NCI-H526 (cell line): ENCODE measurements at places on chromosomes 16 and 17.
A peak's percentile ranks its signal among the peaks of the same experiment; 100 is the strongest.

DNA sequence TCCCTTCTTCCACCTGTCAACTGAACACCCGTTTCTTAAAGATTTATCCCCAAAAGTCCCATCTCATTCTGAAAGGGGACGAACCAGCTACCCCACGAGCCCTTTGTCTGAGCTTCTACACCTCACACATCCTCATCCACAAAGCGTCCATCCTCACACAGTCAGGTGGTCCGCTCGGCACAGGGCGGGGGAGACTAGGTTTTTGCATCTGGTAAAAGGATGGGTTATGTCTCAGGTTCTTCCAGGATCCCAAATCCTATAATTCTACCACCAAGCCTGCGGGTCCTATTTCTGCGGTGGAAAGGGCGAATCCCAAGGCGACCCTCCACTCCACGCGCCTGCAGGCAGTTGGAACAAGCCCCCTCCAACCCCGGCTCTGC is 458 bp downstream of the GFOD2 start:
- peak; percentile 37 for DNase-seq

DNA sequence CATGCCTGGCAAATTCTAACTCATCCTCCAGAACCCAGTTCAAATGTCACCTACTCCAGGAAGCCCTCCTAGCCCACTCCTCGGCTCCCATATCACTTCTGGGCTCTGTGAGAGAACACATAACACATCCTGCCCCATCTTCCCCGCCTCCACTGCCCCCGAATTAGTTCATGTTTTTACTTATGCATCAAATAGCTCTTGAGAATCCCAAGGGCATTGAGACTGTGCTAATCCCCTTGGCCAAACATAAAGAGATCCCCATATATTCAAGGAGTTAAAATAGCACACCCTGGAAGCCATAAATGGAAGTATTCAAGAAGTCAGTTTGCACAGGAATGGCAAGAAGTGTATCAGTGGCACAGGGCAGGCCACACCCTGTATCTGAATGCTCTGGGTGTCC is 2.0 kb upstream of the CREBBP start:
- no peak for DNase-seq

DNA sequence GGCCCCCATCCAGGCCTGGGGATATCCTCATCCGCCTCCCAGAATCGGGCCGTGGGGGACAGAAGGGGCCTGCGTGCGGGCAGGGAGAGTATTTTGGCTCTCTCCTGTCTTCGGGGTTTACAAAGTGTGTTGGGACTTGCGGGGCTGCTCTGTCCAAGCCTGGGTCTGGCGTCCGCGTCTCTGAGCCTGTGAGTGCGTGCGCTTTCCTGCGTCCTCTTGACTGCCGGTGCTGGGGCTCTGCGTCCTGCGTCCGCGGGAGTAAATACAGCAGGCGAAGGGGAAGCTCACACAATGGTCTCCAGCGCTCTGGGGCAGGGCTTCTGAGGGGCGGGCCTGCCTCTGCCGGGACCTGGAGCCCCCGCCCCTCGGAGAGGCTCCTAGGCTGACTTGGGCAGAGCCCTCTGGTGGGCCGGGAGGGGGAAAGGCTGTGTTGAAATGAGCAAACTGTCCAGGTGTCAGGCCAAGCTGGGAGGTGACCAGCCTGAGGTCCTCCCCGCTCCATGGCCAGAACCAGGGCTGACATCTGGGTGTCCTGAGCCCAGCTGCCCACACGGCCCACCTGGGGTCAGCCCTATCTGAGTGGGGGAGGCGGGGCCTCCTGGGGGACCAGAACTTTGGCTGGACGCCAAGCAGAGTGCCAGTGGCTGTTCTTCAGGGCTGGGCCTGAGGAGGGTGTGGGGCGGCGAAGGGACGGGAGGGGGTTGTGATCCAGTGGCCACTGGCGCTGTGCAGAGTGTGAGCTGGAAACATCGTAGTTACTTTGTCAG is 233.6 kb downstream of the SEC14L1 start:
- DNase-seq: peak; percentile 92

DNA sequence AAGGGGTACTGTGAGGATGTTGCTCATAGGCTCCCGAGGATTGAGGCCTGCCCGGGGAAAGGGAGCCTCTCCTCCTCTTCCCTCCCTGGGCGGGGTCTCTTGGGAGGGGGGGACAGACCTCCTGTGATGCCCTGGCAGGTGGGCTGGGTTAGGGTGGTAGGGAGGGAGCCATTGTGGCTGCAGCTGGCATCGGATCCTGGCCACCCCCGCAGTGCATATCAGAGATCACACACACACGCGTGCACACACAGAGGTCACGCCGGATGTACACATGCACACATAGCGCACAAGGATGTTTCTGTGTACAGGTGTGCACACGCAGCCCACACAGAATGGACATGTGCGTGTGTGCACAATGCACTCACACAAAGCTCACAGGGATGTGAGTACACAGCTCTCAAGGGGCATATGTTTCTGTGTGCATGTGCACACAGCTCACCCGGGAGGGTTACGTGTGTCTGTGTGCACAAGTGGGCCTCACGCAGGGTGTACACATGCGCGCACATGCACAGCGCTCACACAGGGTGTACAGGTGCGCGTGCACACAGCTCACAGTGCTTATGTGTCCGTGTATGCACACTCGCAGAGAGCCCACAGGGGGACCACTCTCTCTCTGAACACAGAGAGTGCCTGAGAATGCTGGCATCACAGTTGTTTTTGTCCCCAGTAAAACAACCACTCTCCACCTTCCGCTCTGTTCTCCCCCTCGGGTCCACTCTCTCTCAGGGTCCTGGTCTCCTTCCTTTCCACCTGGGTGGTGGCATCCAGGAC is 2.4 kb downstream of the GJD3 start:
- DNase-seq: no peak

GRCh38 chr16:65181071-65181561 is 59.3 kb upstream of the CDH11 start:
- DNase-seq: no peak

GRCh38 chr16:35795361-35796029 is 2336.1 kb downstream of the TP53TG3F start:
- peak; percentile 77 for DNase-seq

- DNase-seq: no peak
Measured at GRCh38 chr16:12507366-12507765, 296.3 kb downstream of the CPPED1 start.

DNA sequence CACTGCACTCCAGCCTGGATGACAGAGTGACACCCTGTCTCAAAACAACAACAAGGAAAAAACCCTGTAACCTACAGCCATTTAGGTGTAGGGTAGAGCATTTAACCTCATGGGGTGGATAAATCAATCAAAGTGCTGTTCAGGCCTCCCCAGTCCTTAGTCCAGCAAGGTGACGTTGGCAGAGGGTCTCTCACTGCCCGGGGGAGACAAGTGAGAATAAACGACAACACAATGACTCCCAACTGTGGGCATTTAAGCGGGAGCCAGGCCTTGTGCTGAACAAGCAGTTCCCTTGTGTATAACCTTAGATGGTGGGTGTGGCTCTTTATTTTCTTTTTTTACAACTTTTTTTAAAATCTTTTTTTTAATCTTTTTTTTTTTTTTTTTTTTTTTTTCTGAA is 29.3 kb downstream of the TMEM92 start:
- DNase-seq: no peak

GRCh38 chr16:31201582-31202413 is 762 bp downstream of the PYCARD start:
- no peak for DNase-seq

GRCh38 chr17:63333869-63334268 is 112.2 kb downstream of the CYB561 start:
- no peak for DNase-seq

DNA sequence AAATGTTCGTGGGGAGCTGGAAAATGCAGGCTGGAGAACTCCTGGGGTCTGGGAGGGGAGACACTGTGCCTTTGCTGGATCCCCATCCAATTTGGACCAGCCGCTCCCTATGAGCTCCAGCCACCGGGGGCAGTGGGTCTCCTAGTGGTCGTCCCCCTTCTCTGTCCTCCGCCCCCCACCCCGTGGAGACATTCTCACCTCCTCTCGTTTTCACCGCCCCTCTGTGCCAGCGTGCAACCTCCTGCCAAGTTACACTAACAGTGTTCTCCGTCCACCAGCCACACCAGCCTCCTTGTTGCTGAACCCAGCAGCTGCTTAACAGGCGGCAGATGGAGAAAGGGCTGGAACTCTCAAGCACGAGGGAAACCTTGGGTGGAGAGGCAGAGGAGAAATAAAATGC is 67.4 kb upstream of the SOX9 start:
- no peak for DNase-seq

DNA sequence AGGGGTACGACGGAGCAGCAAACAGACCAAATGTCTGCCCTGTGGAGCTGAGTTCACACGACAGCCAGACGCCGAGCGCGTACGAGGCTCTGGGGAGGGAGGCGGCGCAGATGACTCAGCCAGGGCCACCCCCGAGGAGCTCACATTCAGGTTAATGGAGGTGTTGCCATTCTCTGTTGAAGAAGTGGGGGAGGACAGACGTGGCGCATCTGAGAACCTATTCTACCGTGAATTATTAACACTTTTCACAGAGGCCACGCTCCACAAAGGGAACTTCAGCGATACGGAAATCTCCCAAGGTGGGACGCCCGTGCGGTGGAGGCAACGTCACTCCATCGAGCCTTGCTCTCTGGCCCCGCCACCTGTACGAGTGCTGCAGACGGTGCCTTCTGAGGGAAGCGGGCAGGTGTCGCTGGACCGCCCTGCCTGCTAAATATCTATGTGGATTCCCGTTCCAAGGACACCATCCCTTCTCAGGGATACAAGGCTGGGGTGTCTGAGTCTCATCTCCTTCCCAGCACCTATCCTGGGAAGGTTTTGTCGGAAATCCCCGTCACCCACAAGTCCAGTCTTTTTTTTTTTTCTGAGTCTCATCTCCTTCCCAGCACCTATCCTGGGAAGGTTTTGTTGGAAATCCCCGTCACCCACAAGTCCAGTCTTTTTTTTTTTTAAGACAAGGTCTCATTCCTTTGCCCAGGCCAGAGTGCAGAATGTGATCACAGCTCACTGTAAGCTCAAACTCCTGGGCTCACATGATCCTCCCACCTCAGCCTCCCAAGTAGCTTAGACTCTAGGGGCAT is 19.0 kb downstream of the ABR start:
- no peak for DNase-seq

DNA sequence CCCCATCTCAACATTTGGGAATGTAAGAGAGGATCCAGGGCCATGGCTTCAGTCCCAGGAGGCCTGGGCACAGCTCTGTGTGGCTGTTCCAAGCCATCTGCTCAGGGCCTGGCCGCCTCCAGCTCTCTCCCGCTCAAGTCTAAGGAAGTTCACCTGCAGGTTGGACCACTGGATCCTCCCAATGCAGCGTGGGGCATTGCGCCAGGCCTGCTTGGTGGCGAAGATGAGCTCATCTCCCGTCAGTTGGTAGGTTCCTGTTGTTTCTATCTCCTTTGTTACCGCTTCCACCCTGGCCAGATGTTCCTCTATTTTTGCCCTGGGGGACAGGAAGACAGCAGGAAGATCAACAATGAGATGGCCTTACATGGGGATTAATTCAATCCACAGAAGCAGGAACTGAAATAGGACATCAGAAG is 17.5 kb downstream of the NOS2 start:
- DNase-seq: no peak

DNA sequence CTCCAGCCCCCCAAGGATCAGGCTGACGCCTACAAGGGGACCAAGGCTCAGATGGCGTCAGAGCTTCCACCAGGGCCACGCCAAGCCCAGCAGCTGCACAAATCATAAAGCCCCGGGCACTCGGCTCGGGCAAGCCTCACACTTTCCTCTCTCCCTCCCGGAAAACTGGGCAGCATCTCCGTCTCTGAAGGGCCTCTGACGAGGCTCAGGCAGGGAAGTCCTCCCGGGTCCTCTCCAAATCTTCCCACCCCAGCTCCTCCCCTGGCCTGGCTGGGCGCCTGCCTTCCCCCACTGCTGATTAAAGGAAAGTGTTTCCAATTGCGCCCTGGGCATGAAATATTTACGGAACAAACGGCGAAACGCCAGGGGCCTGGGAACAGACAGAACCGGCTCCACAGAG is 38.5 kb downstream of the PIEZO1 start:
- no peak for DNase-seq

DNA sequence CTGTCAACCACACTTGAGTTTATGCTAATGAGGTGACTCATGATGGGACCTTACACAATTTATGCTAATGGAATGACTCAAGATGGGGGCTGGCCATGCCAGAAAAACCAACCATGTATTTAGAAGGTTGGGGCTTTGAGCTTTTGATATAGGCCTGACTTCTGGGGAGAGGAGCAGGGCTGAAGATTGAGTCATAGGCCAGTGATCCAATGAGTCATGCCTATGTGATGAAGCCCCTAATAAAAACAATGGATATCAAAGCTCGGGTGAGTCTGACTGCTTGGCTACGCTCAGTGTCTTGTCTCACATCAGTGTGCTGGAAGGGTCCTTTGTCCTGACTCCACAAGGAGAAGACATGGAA is 7.3 kb downstream of the MFSD6L start:
- no peak for DNase-seq

- DNase-seq: no peak
Measured at GRCh38 chr16:25874196-25874595, 182.4 kb downstream of the HS3ST4 start.

DNA sequence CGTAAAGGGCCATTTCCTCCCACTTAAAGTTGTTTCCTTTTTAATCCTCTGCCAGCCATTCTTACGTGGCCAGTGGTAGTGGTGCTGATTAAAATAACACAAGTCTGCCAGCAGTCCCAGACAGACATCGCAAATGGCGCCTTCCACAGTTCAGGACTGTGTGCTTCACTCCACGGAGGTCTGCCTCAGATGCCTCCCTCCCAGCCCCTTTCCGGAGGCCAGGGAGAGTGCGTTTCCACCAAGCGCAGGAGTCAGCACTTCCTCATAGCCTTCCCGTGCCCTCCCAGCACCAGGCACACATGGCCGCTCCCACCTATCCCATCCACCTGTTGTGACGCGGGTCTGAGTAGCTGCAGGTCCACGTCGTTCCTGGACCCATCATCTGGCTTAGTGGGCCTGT is 205.6 kb downstream of the RPTOR start:
- no peak for DNase-seq

GRCh38 chr16:56682703-56683397 is 580 bp downstream of the MT1X start:
- peak; percentile 20 for DNase-seq

GRCh38 chr17:65324611-65325342 is 187.6 kb downstream of the RGS9 start:
- DNase-seq: no peak

- no peak for DNase-seq
Measured at GRCh38 chr17:5344914-5345313, 62.8 kb downstream of the RABEP1 start.

DNA sequence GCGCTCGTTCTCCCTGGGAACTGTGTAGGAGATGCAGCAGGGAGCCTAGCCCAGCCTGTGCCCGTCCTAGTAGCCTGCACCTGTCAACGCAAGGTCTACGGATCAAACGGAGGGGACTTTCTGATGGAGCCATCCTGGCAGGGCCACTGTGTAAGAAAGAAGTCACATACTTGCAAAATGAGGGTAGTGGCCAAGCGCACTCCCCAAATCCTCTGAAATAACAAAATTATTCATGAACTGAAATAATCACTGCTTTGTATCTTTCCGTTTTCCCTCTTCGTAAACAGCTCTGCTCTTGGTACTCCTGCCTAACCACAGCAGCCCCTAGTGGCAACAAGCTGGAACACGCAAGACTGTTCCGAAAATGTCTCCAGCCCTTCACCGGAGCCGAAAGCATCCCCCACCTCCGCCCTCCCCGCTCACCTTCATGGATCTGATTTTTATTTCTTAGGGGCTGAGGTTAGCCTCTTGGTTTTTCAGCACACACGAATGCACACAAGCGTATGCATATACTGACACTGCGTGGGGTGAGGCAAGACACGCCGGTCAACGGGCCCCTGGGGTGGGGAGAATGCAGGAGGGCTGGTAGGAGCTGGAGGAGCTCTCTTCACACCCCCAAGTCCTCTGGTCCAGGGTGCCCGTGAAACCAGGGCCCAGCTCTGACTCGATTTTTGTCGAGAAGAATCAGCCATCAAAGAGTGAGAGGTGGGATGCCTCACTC is 100.8 kb downstream of the ABCC12 start:
- DNase-seq: peak; percentile 55
